ENCODE measurements at places on chromosomes 13 and 19.

DNA sequence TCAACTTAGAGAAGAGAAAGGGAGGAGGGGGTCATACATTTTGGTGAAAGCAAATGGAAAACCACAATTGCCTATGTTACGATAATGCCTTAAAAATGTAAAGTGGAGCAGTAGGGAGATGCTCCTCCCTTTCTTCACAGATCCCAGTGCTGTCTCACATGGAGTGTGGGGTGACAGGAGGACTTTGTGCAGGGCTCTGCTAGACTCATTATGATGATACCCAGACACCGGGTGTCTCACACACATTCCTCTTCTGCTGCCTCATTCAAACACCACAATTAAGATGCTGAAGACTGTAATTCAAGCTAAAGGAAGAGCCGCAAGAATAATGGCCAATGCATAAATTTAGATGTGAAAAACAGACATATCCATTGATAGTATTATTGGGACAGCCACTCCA lies 150.6 kb downstream of the LHFPL6 start:
- DNase-seq = no peak

DNA sequence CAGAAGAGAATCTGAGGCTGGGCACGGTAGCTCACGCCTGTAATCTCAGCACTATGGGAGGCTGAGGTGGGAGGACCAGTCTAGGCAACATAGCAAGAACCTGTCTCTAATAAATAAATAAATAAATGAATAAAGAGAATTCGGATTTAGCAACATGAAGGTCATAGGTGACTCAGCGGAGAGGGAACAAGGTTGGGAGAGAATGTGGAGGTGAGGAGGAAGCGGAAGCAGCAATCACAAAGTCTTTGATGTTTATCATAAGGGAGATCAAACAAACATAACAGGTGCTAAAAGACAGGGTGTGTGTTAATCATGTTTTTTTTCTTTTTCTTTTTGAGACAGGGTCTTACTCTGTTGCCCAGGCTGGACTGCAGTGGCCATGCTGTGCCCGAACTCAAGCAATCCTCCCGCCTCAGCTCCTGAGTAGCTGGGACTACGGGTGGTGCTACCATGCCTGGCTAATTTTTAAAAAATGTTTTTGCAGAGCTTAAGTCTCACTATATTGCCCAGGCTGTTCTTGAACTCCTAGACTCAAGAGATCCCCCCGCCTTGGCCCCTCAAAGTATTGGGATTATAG lies 16.3 kb downstream of the PBX4 start:
- peak; percentile 73 for DNase-seq

DNA sequence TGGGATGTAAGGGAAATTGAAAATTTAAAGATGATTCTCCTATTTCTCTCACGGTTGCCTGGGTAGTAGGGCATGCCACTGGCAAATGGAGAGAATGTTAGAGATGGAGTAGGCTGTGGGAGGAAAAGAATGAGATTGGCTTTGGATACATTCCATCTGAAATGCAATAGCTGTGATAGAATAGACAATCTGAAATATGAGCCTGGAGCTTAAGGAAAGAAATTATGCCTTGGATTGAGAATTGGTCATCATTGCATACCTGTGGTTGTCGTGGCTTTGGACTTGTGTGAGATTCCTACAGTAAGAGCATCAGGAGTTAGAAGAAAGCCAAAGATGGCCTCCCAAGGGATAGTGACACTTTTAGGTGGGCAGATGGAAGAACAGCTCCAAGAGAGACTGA lies 305.1 kb upstream of the SLC10A2 start:
- no peak for DNase-seq

- peak; percentile 68 for DNase-seq
Observed at GRCh38 chr19:49113762-49114629, at the start of gene LIN7B. Gene LIN7B, plus strand, starts transcription at chr19:49114370. Its CDS starts 35 bp downstream, at chr19:49114405.

GRCh38 chr13:96473526-96474180 lies 383.7 kb downstream of the HS6ST3 start:
- DNase-seq = no peak

GRCh38 chr19:1401138-1401888 lies at the start of gene GAMT:
Gene GAMT, minus strand, starts transcription at chr19:1401542. Its CDS starts 66 bp downstream, at chr19:1401476.
- peak; percentile 58 for DNase-seq
